ENCODE measurements at places on chromosomes 2 and 18. TPM values are rescaled to one million over a fixed set of nuclear protein-coding genes. Genes with fewer than 3 reads are reported as not detected.

Gene LCT
- total RNA-seq = not detected

Gene GPN1
- 49.1 TPM for total RNA-seq

Gene CHRNG
- not detected for total RNA-seq

Gene FRZB
- under 0.01 TPM for total RNA-seq

Gene CHRND
- not detected for total RNA-seq

Gene MEP1B
- not detected for total RNA-seq
